ENCODE measurements at places on chromosomes 3 and 15.

GRCh38 chr3:132561003-132561402 is 36.1 kb upstream of the ACKR4 start:
- no peak for DNase-seq

DNA sequence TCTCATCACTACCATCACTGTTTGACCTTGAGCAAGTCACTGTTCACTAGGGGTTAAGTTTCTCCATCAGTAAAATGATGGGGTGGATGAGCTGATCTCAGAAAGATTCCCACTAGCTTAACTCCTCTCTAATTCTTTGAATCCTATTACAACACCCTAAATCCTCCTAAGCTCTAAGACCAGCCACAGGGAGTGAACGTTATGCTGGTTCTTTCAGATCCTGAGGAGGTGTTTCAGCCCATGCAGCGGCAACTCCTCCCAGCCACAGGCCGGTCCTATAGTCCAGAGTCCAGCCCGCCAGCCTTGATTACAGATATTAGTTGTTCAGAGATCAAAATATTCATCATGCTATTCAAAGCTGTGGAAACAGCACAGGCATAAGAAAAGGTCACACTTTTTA is 15.1 kb downstream of the MB21D2 start:
- no peak for DNase-seq

DNA sequence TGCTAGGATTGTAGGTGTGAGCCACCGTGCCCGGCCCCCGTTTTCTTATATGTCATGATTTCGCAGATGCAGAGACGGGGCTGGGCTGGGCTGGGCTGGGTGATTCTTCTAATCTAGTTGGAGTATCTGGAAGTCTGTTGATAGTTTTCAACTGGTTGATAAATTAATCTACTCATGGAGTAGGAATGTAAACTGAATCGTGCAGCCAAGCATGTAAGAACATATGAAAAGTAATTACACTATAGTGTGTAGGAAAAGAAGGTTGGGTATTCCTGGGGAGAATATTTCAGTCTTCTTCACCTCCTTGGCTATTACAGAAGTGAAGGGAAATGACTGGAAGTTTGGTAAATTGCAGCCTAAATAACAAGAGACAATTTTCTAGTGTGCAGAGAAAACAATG is 82.6 kb upstream of the MAGI1 start:
- DNase-seq = no peak

DNA sequence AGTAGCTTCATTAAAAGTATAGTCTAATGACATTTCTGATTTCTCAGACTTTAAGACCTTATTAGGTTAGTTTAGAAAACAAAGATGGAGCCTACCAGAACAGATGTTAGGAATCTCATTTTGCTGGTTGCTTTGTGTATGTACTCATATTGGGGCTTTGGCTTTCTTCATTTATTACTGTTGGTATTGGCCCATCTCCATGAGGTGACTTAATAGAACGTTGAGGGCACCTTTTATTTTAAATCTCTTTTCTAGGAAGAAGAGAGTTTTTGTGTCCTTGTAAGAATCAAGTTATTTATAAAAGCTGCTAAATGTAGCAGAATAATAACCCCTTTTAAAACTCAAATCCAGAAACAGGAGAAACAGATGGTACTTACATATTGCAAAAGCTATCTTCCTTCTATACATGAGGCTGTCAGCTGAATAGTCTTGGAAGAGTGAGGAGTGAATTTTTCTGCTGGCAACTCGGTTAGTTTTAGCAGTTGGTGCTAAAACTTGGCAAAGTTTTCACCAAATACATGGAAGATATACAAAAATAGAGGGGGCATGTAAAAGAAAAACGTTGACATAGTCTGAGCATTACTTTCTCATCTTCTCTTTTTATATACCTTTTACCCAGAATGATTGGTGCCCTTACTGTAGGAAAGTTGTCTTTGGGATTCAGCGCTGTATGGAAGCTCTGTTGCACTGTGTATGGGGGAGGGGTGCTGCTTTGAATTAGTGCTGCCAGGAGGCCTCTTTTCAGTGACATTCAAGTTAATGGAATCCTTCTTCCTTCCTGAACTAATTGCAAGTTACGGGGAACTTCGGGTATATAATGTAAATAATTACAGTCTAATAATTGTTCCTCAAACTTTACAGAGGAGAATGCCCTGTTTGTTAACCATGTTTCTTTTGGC is 35.8 kb downstream of the CTNNB1 start:
- DNase-seq = no peak

DNA sequence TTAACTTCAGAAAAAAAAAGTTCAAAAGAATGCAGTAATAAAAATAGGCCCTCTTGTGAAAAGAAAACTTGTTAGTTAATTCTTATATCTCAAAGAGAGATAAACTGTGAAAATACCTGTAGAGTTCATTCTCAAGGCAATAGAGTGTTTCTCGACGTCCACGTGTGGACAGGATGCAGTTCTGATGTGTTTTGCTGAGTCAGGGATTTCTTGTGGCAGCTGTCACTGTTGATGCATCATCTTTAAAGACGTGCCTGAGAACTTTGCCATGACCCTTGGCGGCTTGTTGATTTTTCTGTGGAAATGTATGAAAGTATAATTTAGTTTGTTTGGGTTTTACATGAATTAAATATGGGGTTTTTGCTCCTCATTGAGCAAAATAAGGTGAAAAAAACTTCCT is 702.2 kb downstream of the NLGN1 start:
- no peak for DNase-seq

GRCh38 chr3:7667774-7668173 is 806.9 kb downstream of the GRM7 start:
- DNase-seq = no peak

GRCh38 chr3:105448338-105448982 is 81.8 kb downstream of the ALCAM start:
- no peak for DNase-seq

GRCh38 chr15:29589975-29590374 is 232.3 kb downstream of the TJP1 start:
- DNase-seq = no peak

DNA sequence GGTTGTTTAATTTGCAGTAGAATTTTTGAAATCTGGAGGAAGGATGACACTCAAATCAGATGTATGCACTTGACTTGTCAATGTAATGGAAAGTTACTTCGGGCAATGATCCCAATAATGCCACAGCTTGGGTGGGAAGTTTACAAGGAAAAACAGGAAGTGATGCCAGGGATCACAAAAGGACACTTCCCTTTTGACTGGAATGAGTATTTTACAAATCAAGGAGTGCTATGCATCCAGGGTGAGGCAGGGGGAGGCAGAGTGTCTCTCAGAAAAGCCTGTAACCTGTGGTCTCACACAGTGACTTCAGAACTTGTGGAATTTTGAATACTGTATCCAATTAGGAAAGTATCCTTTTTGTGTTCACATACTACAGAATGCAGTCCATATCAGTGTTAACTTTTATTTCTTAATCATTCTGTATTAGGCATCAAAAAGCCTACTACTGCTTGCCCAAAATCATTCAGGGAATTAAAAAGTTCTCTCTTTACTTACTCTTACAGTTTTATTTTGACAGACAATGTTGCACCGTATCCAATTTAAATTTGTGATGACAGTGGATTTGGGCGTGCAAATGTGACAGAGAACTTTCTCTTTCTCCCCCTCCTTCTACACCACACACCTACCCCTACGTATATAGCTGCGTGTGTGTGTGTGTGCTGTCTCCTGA is 445.1 kb downstream of the MECOM start:
- no peak for DNase-seq

DNA sequence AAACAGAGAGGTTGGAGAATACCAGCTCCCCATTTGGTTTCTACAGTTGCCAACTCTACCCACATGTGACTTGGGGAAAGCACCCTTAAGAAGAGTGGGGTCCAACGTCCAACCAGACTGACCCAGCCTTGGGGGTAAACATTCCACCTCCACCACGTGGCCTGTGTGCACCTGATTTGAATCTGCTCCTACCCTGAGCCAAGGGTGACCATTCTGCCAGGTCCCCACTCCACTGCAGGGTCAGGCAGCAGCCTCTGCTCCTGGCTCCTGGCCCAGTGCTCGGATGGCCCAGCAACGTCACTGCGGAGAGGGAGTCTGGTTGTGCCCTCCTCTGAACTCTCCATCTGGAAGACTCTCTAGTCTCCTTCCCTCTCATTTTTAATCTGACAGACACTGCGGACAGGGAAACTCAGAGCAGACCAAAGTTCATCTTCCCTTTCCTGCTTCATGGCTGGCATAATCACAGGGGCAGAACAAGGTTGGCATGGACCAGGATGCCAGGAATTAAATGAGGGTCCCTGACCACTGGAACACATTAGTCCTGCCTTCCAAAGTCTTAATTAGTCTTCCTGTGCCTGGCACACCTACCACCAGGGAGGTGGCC is 29.4 kb downstream of the FHIT start:
- no peak for DNase-seq

- no peak for DNase-seq
These were observed 196.4 kb downstream of the UACA start for GRCh38 chr15:70566989-70567388.

- DNase-seq = no peak
These were observed 17.8 kb upstream of the RHCG start for GRCh38 chr15:89514186-89514585.

DNA sequence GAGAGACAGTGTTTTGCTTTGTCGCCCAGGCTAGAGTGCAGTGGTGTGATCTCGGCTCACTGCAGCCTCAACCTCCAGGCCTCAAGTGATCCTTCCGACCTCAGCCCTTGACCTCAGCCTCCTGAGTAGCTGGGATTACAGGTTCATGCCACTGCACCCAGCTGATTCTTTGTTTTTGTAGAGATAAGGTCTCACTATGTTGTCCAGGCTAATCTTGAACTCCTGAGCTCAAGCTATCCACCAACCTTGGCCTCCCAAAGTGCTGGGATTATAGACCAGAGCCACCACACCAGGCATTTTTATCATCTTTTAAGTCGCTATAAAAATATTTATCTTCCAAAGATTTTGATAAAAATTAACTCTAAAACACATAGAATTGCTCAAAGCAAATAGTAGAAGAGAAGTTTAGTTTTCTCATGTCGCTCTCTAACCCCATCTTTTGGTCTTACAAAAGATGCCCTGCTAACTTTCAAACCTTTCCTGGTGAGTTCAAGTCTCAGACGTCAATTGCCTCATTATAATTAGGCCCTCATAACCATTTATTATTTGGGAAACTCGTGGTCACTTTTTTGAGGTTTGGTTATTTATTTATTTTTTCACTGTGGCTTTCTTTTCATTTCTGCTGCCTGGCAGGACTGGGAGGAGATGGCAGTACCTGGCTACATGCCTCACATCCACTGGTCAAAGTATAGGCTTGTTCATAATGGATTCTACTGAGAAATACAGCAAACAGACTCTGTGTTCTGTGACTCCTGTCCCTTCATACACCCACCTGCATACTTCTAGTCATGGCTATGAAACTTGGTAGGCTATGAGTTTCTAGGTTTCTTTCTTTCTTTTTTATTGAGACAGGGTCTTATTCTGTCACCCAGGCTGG is 48.3 kb upstream of the DPPA4 start:
- DNase-seq = no peak

- no peak for DNase-seq
These were observed 180.5 kb downstream of the THSD4 start for GRCh38 chr15:71295603-71296314.

GRCh38 chr15:43135351-43135750 is 2.0 kb downstream of the TMEM62 start:
- DNase-seq = no peak

- DNase-seq = no peak
These were observed 405.1 kb upstream of the MCTP2 start for GRCh38 chr15:93826293-93826692.

GRCh38 chr3:170233530-170233929 is 11.3 kb downstream of the PRKCI start:
- no peak for DNase-seq

- no peak for DNase-seq
These were observed 240.6 kb downstream of the OPA1 start for GRCh38 chr3:193833592-193833991.

DNA sequence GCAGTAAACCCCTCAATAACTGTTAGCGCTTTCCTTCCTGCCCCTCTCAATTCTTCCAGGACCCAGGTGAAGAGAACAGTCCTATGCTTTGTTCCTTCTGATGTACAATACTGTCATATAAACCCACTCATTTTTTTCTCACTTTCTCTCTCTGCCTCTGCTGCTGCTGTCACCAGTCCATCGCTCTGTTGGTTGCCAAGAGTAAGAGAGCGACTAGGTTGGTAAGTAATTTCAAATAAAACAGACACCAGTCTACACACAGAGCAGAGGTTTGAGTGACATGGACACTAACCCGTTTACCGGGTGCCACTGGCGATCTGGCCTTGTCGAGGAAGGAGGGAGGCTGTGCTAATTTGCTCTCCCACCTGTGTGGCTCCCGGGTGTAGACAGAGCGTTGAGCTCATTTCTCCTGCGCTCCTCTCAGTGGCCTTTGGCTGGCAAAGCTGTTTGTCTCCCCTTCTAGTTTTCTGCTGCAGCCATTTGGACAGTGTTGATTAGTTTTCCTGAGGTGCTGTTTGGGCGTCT is 215.4 kb downstream of the THSD4 start:
- no peak for DNase-seq

DNA sequence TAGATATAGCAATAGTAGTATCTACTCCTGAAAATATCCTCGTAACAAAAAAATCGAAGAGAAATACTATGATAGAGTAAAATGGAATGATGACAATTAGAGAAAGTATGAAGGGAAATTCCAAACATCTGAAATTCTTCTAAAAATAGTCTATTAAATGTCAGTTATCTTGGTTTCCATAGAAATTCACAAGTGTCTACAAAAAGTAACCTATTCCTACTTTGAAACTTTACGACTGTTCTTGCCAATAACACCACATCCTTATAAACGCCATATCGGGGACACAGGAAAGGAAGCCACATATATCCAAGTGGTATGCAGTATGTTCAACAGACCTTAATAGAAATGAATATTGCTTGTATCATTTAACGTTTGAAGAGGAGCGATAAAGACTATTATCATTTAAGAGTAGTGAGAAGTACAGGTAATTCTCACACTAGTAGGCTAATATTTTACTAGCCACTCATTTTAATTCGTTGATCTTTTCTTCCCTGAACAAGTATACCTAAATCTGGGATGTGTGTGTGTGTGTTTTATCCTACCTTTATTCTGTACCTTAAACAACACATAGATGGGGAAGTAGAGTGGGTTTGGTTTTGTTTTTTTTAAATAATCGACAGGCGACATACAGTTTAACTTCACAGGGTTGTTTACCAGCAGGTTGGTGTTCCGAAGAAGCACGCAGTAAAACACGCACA is 1.2 kb downstream of the GPR176 start:
- no peak for DNase-seq

GRCh38 chr15:40871749-40872617 is 2.1 kb downstream of the RHOV start:
- no peak for DNase-seq

DNA sequence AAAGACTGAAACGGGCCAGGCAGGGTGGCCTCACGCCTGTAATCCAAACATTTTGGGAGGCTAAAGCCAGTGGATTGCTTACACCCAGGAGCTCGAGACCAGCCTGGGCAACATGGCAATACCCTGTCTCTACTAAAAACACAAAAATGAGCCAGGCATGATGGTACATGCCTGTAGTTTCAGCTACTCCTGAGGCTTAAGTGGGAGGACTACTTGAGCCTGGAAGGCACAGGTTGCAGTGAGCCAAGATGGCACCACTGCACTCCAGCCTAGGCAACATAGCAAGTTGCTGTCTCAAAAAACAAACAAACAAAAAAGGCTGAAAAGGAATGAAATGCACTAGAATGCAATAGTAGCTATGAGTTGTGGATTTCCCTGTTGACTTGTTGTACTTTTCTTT is 94.7 kb downstream of the STAG1 start:
- DNase-seq = no peak

All from stimulated activated CD8-positive, alpha-beta memory T cell treated with anti-CD3 and anti-CD28 coated beads, Interleukin-15, amount 100 ng/mL, for 4 hours (primary cell).